SJCRH30 (cell line): ENCODE measurements at places on chromosomes 2 and 18. TPM values are rescaled to one million over a fixed set of nuclear protein-coding genes. Genes with fewer than 3 reads are reported as not detected.
A peak's percentile ranks its signal among the peaks of the same experiment; 100 is the strongest.

- DNase-seq, result no peak
Observed at GRCh38 chr2:85540133-85540648, 1.2 kb downstream of the MAT2A start.

GRCh38 chr2:240904216-240905175 is 1.6 kb upstream of the CROCC2 start:
- no peak for DNase-seq

- no peak for DNase-seq
Observed at GRCh38 chr18:32577561-32577960, 106.9 kb upstream of the GAREM1 start.

- peak; percentile 1 for DNase-seq
Observed at GRCh38 chr2:128308284-128308731, 10.4 kb downstream of the HS6ST1 start.

- DNase-seq, result no peak
Observed at GRCh38 chr2:180062178-180062577, 55.1 kb upstream of the CWC22 start.

GRCh38 chr2:24075915-24076848 is at the start of gene SF3B6:
SF3B6 (minus strand) TSS chr2:24076326; CDS start chr2:24076229, 97 bp downstream.
- DNase-seq, result peak; percentile 99

GRCh38 chr2:137983581-137983980 is 19.3 kb downstream of the HNMT start:
- no peak for DNase-seq

- no peak for DNase-seq
Observed at GRCh38 chr2:196827356-196827755, 18.2 kb upstream of the C2orf66 start.

GRCh38 chr2:236631856-236632291 is 62.2 kb downstream of the ACKR3 start:
- DNase-seq, result no peak

DNA sequence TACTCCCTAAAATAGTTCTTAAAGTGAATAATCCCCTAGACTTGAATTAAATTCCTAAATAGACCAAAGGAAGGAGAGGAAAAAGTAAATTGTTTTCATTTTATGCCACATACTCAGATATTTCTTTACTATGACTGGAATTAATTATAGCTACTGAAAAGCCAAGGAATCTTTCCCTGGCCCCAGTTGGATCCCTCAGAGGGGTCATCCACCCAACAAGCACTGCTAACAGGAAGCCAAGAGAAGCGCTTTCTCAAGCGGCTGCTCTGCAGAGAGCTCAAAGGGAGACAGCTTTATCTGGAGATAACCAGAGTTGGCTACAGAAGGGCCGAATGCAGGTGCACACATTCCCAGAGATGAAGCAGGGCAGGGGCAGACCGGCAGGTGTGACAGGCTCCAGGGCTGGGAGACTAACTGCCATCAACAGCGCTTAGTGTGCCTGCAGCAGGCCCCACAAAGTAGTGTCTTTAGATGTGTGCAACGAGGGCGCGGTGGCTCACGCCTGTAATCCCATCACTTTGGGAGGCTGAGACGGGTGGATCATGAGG is 51.1 kb downstream of the POLR1A start:
- DNase-seq, result no peak

- DNase-seq, result no peak
Observed at GRCh38 chr2:235224410-235224809, 269.4 kb upstream of the AGAP1 start.

GRCh38 chr2:185780890-185781289 is 42.3 kb downstream of the FSIP2 start:
- no peak for DNase-seq

DNA sequence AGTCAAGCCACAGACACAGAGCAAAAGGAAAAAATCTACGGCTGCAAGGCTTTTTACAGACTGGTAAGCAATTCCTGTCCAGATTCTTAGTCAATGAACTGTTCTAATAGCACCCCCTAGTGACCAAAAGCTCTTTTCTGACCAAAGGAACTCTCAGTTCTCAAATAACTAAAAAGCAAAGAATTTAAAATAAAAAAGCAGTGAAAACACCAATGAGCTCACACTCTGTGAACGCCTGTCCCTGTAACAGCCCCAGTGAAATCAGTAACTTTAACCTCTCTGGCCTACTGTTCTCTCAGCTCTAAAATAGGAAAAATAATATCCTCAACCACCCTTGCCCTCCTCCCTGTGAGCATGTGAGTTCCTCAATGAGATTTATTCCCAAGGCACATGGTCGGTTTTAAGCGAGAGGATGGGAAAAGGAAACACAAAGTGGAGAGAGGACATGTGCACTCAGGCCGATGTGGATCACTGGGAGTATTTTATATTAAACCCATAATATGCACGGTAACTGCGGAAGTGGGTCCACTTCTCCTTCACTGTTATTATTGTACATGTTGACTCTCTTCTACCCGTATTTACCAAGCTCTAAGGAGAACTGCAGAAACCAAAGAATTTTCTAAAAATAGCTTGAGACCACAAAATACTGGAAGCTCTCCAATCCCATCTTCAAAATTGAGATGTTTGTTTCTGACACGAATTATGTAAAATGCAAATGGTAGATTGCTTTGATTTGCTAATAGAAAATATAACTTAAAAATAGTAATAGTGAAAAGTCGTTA is 128.5 kb downstream of the STK39 start:
- peak; percentile 44 for DNase-seq

GRCh38 chr2:38474715-38475566 is 97.9 kb upstream of the ATL2 start:
- DNase-seq, result no peak

DNA sequence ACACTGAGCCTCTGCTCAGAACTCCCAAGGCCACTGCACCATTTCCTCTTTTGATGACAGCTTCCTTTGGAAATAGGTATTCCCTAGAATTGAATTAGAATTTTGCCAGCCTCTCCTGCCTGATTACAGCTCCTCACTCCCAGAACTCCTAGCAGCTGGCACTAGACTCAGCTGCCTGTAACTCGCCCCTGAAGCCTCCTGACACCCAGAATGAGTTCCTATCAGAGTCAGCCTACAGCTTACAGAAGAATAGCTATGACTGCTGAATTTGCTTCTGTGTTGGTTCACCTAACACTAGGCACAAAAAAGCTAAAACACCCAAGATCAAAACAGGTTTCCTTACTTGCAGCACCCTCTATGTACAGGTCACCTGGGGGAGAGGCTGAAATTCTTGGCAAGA is 108.2 kb upstream of the PTPRM start:
- no peak for DNase-seq

- DNase-seq, result peak; percentile 74
Observed at GRCh38 chr2:234189786-234190300, 139.3 kb downstream of the SPP2 start.

GRCh38 chr2:238247841-238248453 is 8.1 kb upstream of the HES6 start:
- DNase-seq, result no peak

GRCh38 chr2:186927867-186928191 is 78.9 kb upstream of the ZSWIM2 start:
- no peak for DNase-seq

- no peak for DNase-seq
Observed at GRCh38 chr18:6624271-6624660, 105.2 kb upstream of the ARHGAP28 start.

GRCh38 chr2:27135478-27135955 is 1.1 kb upstream of the PREB start:
- no peak for DNase-seq

- DNase-seq, result no peak
Observed at GRCh38 chr2:147541314-147541713, 303.5 kb upstream of the ACVR2A start.

DNA sequence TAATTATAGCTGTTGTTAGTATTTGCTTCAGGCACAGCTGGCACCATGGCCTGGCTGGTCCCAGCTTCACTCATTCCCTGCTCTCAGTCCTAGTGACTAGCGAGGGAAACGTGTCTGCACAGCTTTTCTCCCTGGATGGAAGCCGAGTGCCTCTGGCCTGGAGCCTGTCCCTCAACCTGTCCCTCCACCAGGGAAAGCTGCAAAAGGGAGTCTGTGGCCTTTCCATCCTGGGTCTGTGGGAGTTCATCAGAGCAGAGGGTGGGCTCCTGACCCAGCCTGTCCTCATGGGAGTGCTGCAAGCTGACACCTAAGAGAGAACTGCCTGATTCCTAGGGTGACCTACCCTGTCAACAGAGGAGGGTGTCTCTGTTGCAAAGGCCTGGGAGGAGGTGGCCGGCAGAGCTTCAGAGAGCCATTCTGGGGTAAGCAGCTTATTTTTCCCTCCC is 118.3 kb downstream of the CAPN13 start:
- peak; percentile 33 for DNase-seq

DNA sequence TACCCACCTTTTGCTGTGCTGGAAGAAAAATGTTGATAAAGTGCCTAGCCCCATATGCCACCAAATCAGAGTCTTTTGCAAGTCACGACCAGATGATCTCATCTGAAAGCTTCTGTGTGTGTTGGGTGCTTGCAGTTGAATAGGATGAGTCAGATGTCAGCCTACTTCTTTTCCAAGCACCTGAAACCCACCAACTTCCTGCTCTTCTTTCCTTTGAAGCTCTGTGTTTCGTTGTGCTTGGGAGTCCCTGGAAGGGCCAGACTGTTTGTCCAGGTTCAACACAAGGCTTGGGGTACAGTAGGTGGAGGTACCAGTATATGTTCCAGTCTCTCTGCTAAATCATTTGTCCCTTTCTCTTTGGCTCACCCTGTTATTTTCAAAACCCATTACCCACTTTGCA is 36.8 kb upstream of the LCLAT1 start:
- DNase-seq, result no peak

MAP4K4 gene
- 118 and 139 TPM in 2 replicates for total RNA-seq

CHST9 gene
- total RNA-seq, result 9.2 and 10.7 TPM in 2 replicates

ABCG5 gene
- not detected in 2 replicates for total RNA-seq

VAMP5 gene
- total RNA-seq, result not detected in 2 replicates

CRYGC gene
- total RNA-seq, result not detected in 2 replicates

LOXHD1 gene
- total RNA-seq, result not detected in 2 replicates

ASPRV1 gene
- 0.51 and 0.95 TPM in 2 replicates for total RNA-seq

GCC2 gene
- 19.0 and 29.1 TPM in 2 replicates for total RNA-seq

DSEL gene
- 21.5 and 24.6 TPM in 2 replicates for total RNA-seq

ATP8B1 gene
- not detected in 2 replicates for total RNA-seq

CIDEA gene
- not detected in 2 replicates for total RNA-seq

RAB17 gene
- 3.4 and 3.6 TPM in 2 replicates for total RNA-seq

WNT6 gene
- 0.08 and 0.10 TPM in 2 replicates for total RNA-seq

EVX2 gene
- total RNA-seq, result not detected in 2 replicates

DSG1 gene
- total RNA-seq, result 0.03 TPM in 1 of 2 replicates, not detected in the other

PPP1R7 gene
- 72.8 and 78.6 TPM in 2 replicates for total RNA-seq
